Left ventricle myocardium superior (tissue), 1 donor: ENCODE measurements at places on chromosomes 12 and 14. TPM values are rescaled to one million over a fixed set of nuclear protein-coding genes. Genes with fewer than 3 reads are reported as not detected.

GRCh38 chr14:95511687-95512086 lies 4.8 kb downstream of the SYNE3 start:
- no peak for DNase-seq

GRCh38 chr12:58860788-58861240 lies 59.5 kb downstream of the LRIG3 start:
- DNase-seq: no peak

GRCh38 chr12:97994746-97995484 lies 520.5 kb upstream of the TMPO start:
- no peak for DNase-seq

Gene POTEG
- total RNA-seq: not detected

DNA sequence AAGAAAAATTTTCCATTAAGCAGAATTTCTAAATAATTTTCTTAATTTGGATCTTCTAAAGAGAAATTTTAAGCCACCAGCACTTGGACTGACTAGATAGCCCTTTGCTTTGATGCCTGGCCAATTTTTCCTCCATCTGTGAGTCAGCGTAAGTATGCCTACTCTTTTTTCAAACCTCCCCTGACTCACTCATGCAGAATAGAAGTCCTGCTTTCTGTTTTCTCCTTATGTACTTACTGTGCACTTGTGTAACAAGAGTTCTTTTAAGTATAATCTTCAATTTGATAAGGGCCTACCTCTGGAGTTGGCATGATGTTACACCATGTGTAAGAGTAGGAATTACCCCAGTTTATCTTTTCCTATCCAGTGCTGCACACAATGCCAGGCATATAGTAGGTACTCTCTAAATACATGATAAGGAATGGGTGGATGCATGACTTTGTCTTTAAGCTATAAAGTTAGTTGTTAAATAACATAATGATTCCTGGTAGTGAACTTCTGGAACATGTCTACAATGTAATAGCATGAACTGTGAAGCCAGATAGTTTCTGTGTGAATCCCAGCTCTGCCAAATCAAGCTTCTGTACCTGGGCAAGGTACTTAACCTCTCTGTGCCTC lies 329.6 kb downstream of the TMTC2 start:
- no peak for DNase-seq
